Activated naive CD8-positive, alpha-beta T cell treated with anti-CD3 and anti-CD28 coated beads, Interleukin-2, amount 10 ng/mL, durations not matched to agents 7 days and 5 days (primary cell): ENCODE measurements at places on chromosomes 6 and 20. TPM values are rescaled to one million over a fixed set of nuclear protein-coding genes. Genes with fewer than 3 reads are reported as not detected.
A peak's percentile ranks its signal among the peaks of the same experiment; 100 is the strongest.

VSTM2L gene
- total RNA-seq = not detected

MYLIP gene
- 25.8 TPM for total RNA-seq

GINS1 gene
- 23.7 TPM for total RNA-seq

HUS1B gene
- 2.0 TPM for total RNA-seq

TDRD6 gene
- not detected for total RNA-seq

PSORS1C2 gene
- total RNA-seq = not detected

PDYN gene
- total RNA-seq = not detected

LINC00237 gene
- not detected for total RNA-seq

DNA sequence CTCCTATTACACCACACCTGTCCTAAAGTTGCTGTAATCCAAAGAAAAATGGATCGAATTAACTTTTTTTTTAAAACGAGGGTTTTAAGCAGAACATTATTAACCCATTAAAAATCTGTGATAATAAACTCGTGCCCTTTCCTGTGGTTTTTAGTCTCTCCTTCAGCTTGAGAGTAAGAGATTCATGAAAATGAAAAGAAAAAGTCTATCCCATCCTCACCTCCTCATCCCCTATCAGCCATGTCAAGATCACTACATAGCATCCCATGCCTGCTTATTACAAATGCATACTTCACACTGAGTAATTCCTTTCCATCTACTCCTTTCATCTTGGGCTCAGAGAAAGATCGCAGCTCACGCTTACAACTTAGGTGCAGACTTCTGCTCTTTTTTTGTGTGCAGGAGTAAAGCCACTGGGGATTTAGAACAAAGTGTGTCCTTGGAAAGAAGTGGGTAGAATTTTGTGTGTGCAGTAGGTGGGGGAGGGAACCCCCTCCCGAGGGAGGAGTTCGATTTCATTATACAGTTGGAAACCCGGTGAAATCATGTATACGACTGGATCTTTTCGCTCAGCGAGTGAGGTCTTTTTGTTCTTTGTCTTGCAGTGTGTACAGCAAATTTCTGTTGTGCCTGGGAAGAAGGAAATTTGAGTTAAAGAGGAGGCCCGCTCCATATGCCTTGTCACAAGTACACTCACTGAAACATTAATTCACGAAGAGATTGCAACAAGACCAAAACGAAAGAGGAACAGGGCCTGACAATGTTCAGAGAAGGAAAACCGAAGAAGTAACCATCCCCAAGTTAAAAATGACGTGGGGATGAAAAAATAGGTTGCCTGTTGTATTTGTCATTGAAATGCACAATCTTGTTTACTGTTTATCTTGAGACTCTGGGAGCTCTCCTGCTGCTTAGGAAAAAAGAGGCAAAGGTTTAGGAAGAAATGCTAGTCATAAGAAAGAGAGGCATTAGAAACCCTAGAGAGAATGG, 146.5 kb upstream of the ZNF217 start:
- H3K27ac ChIP-seq = peak overlapping the region; percentile 88
- DNase-seq = no peak
- H3K4me3 ChIP-seq = peak overlapping the region; percentile 79
- no peaks in the 10 kb centered on the region for H3K36me3 ChIP-seq

- H3K4me1 ChIP-seq = peaks cover 5% of the 10 kb centered on the region
- DNase-seq = no peak
- peaks cover 55% of the 10 kb centered on the region for H3K27me3 ChIP-seq
- H3K36me3 ChIP-seq = no peaks in the 10 kb centered on the region
Measured at GRCh38 chr6:43276577-43277305, 21.3 kb upstream of the SLC22A7 start.

- H3K27ac ChIP-seq = no peak overlapping the region
- no peak overlapping the region for H3K4me3 ChIP-seq
- no peak for DNase-seq
- no peaks in the 10 kb centered on the region for H3K36me3 ChIP-seq
Measured at GRCh38 chr20:37598100-37598543, 70.4 kb upstream of the BLCAP start.

DNA sequence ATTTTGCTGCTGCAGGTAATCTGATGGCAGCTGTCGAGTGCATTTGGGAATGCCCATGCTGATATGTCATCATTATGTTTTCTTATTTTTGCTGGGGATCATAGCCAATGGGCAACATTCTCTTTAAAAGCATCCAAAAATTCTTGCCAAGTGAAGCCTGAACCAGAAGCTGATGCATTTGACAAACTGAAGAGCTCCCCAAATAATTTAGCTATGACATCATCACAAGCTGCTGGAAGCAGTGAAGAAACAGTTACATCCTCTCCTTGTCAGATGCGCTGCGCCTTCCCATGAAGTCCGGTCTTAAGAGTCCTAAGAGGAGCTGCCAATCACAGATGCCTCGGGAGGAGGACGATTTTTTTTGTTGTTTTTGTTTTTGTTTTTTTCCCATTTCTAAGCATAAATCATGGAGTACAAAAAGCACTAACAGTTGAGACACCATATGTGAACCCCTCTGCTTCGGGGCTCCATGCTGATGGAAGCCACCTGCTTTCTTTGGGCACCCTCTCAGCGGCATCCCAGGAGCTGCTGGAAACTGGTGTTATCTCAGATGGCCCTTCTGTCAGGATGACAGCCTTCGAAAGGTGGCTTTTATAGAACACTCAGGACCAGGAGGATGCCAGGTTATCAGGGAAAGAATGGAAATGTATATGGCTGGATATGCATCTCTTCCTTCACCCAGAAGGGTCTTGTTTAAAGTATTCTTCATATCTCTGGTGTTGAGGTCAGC, 56.1 kb upstream of the FOXQ1 start:
- no peak overlapping the region for H3K27ac ChIP-seq
- H3K36me3 ChIP-seq = no peaks in the 10 kb centered on the region
- no peak for DNase-seq
- no peak overlapping the region for H3K4me3 ChIP-seq
- peaks cover 2% of the 10 kb centered on the region for H3K27me3 ChIP-seq
- H3K4me1 ChIP-seq = no peaks in the 10 kb centered on the region

DNA sequence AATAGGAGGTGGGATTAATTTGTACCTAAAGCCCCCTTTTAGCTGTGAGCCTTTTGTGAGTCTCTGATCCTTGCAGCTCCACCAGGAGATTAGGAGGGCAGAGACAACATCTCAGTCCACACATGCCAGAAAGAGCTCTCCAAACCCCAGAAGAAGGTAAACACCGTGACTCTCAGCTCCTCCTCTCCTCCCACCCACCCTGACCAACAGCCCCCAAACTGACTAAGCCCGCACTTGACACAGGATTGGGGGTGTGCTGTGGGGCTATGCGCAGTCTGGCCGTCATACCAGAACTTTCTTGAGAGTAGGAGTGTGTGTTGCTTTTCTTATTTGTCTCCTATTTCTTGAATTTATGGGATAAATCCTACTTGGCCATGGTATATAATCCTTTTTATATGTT, 164.7 kb upstream of the SNX9 start:
- H3K4me1 ChIP-seq = no peaks in the 10 kb centered on the region
- DNase-seq = no peak
- no peak overlapping the region for H3K27ac ChIP-seq
- H3K4me3 ChIP-seq = no peak overlapping the region

DNA sequence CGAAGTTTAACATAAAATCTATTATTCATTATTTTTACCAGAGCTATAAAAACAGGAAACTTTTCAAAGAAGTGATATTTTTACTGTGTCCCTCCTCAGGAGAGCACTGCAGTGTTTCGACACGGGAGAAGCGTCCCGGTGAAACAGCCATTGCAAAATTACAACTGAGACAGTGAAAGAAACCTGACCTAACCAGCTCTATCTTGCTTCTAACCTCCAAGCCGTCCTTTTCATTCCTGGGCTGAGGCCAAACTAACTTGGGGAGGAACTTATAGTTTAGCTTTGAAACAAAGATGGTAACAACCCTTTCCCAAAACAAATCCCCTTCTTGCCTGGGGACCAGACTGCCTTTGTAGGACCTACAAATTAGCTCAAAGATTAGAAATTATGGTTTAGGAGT, 79.2 kb downstream of the WDR27 start:
- H3K27ac ChIP-seq = no peak overlapping the region
- DNase-seq = no peak
- no peak overlapping the region for H3K4me3 ChIP-seq
- H3K4me1 ChIP-seq = peaks cover 3% of the 10 kb centered on the region
- H3K36me3 ChIP-seq = no peaks in the 10 kb centered on the region
- H3K27me3 ChIP-seq = no peaks in the 10 kb centered on the region

DNA sequence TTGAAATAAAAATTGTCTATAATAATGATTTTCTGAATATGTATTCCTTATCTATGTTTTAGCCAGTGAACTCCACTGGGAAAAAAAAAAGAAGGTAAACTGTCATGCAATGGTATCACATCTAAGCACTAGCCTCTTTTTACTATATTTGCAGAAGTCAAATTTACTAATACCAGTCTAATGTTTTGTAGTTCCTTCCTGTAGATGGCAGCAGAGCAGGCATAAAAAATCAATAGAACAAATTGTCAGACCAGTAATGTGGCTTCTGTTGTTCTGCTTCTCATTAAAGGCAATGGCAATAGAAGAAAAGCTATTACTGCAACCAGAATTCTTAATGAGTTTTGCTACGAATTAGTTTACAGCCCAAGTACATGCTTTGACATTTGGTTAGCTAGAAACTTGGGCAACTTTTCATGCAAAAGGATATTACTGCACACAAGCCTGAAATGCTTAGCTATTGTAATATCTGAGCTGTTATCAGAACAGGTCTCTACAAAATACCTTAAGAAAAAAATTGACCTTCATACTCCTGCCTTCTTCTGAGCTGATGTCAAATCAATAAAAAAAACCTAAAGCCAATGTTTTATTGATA, 476.9 kb downstream of the KHDRBS2 start:
- DNase-seq = no peak
- H3K27me3 ChIP-seq = no peaks in the 10 kb centered on the region
- no peak overlapping the region for H3K27ac ChIP-seq
- H3K4me3 ChIP-seq = no peak overlapping the region
- H3K4me1 ChIP-seq = no peaks in the 10 kb centered on the region

- no peak for DNase-seq
- H3K4me3 ChIP-seq = no peak overlapping the region
- H3K36me3 ChIP-seq = no peaks in the 10 kb centered on the region
- peaks cover 2% of the 10 kb centered on the region for H3K27me3 ChIP-seq
- no peak overlapping the region for H3K27ac ChIP-seq
Measured at GRCh38 chr6:151702851-151703658, 104.4 kb upstream of the ESR1 start.

DNA sequence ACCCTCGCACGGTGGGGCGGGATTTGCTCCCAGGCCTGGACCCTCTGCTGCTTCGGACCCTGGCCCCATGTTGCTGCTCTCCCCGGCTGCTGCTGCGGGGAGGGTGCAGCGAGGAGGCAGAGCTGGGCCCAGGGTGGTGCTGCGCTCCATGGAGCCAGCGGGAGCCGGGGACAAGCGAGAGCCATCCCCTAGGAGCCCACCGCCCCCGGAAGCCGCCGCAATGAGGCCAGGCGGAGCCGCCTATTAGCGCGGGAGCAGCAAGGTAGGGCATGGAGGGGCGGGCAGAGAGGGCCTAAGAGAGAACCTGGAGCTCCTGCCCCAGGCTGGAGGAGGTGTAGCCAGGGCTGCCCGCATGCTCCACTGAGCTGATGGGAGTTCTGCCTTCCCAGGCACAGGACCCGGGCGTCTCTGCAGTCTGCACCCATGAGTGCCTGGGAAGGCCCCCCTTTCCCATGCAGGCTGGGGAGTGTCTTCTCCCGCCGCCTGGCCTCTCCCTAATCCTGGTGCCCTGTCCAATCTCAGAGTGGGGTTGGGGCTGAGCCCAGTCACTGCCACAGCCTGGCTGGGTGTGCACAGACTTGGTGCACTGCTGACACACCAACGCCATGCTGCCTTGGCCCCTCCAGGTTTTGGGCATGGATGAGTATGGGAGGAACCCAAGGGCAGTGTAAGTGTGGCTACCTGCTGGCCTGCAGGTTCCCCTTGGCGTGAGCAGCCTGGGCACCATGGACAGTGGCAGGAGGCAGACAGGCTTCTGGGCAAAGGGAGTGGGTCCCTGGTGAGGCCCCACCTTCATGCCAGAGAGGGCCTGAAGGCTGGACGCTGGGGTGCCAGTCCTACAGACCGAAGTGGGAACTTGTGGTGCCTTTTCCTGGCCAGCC, 360.6 kb upstream of the MAP3K7 start:
- H3K4me1 ChIP-seq = no peaks in the 10 kb centered on the region
- H3K27me3 ChIP-seq = no peaks in the 10 kb centered on the region
- H3K36me3 ChIP-seq = no peaks in the 10 kb centered on the region

- peaks cover 24% of the 10 kb centered on the region for H3K4me1 ChIP-seq
- no peak for DNase-seq
- H3K27me3 ChIP-seq = peaks cover 5% of the 10 kb centered on the region
- H3K36me3 ChIP-seq = peaks cover 1% of the 10 kb centered on the region
- H3K4me3 ChIP-seq = no peak overlapping the region
Measured at GRCh38 chr20:8150591-8150990, 18.5 kb downstream of the PLCB1 start.

DNA sequence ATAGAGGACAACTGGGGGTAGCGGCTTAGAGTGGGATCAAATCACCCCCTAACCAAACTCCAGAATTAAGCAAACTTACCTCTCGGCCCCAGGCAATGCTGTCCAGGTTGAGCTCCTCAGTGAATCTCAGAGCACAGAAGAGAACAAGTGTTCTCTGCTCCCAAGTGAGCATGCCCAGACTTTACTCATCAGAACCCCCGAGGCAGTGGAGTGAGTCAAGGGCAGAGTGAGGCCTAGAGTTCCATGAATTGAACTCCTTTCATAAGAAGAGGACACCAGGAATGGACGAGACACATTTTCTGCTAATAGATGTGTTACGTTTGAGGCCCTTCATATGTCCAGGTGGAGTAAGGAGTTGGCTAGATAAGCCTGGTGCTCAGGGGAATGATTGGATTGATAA, 134.0 kb upstream of the DTNBP1 start:
- no peaks in the 10 kb centered on the region for H3K4me1 ChIP-seq
- DNase-seq = no peak
- no peaks in the 10 kb centered on the region for H3K36me3 ChIP-seq
- peaks cover 2% of the 10 kb centered on the region for H3K27me3 ChIP-seq
